ENCODE measurements at places on chromosomes 4 and X. TPM values are rescaled to one million over a fixed set of nuclear protein-coding genes. Genes with fewer than 3 reads are reported as not detected.

The ERCC6L gene
- 4.7 TPM for total RNA-seq

The SMARCA1 gene
- 0.45 TPM for total RNA-seq

DNA sequence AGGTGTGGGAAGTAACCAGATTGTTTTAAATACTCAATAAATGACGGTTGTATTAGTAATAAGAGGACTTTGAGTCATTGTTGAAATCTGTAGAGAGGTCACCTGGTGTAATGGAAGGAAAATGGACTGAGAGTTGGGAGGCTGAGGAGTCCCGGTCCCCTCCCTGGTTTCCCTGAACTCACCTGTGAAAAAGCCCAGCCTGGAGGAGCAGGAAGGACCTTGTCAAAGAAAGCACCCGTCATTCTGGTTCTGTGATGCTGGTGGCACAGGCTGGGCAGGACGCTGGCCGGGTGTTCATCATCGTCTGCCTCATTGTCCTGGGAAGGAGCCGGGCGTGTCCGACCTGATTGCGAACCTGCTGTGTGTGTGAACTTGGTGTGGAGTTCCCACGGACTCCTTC, 70.8 kb downstream of the SORCS2 start:
- DNase-seq, result no peak

DNA sequence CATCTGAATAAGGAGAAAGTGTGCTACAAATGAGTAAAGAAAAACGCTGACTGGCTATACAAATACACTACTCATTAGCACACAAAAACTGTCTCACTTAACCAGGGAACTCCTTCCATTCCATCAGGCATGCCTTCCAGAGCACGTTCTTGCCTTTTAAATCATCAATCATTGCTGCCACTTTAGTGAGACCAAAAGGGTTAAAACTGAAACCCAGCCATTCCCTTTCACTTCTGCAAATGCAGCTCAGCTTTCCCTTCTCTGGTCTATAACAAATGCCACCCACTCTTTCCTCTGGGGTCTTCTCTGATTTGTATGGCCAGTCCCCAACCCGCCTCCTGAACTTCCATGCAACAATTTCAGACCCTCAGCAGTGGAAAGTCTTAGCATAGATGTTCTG, 231.5 kb downstream of the TRIML1 start:
- DNase-seq, result no peak

GRCh38 chr4:61143461-61143860, 56.7 kb upstream of the ADGRL3 start:
- DNase-seq, result no peak

- DNase-seq, result no peak
Measured at GRCh38 chr4:182653596-182653995, 263.6 kb downstream of the DCTD start.

GRCh38 chrX:19064175-19064574, 58.1 kb downstream of the ADGRG2 start:
- DNase-seq, result no peak

DNA sequence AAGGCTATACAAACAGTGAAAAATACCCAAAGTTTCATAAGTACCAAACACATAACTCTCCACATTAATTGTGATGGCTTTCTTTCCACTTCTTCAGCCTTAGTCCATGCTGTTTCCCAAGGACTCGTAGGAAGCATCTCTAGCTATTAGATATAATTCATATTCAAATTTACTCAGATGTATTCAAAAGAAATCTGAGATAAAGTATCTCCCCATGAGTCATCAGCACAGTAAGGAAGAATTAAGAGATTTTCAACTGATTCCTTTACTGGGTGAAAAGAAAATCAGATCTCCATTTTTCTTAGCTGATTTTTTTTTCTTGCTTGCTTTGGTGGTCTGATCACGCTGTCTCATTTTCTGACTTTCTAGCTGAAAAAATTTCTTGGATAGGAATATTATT, 71.7 kb downstream of the MID1 start:
- no peak for DNase-seq

GRCh38 chrX:77510007-77510406, 62.8 kb downstream of the FGF16 start:
- no peak for DNase-seq

DNA sequence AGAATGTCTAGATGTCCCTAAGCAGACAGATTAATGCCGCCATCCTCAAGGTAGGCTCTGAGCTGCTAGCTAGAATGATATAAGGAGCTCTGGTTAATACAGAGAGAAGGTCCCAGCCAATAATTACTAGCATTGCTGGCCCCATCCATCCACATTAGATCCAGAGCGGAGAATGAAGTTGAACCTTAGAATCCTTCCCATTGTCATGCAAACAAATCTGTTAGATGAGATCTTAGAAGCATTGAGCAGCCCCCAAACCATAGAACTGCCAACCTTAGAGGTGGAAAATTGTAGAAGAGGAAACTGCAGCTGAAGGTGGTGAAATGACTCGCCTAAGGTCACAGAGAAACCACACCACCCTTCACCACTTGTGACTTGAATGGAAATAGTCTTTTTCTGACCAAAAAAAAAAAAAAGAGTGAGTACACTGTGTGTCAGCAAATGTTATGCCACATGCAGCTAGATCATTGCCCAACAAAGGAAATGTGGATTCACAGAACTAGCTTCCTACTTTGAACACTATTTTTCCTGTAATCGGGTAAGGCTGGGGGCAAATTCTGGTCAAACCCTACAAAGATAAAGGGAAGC, 162.1 kb downstream of the SMIM20 start:
- DNase-seq, result no peak

DNA sequence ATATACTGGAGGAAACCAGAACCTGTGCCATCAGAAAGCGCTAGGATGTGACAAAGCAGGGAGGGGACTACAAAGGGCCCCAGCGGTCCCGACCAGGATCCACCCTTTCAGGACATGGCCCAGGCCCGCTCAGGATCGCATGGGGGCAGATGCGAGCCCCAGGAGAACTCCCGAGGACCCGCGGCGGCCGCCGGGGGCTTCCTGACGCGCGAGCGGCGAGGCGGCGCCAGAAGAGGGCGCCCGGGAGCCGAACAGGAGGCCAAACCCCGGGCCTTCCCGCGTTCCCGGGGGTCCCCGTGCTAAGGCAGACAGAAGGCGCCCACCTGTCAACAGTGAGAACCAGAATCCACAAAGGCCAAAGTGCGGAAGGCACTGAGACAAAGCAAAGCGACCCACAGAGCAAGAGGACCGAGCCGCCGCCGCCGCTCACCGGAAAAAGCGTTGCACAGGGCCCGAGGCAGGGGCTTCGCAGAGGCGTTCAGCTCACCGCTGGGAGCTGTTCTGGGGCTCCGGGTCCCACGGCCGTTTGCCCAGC, 7.3 kb upstream of the OPN1LW start:
- peak; percentile 62 for DNase-seq

DNA sequence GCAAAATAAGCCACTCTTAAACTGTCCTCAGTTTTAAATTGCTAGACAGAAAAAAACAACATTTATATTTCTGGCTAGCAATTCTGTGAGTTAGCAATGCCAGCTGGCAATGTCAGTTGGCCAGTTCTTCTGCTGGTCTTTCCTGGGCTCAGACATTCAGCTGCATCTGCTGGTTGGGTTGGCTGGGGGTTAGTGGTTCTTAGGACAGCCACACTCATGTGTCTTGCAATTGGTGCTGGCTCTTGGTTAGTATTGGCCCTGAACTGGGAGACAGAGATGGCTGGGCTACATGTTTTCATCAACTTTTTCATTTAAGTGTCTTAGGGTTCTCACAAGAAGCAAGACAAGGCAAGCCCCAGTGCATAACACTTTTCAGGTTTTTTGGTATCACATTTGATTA, 48.0 kb upstream of the PDLIM5 start:
- no peak for DNase-seq
